ENCODE measurements at places on chromosomes 2 and 18. TPM values are rescaled to one million over a fixed set of nuclear protein-coding genes. Genes with fewer than 3 reads are reported as not detected.

DNA sequence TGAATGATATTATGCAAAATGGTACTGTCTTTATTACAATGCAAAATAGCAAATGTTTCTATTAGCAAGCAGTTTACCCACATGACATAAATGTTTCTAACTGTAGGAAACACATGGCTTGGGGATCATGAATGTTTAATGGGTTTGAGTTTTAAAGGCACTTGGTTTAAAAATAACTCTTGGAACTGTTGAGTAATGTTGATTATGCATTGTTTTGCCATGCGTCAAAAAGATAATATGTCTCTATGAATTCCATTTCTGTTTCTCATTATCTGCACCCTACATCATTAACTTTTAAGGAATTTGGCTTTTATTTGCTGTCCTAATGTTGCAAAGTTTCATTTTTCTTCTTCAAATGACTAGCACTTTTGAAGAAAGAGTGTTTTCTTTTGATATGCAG, 1355.5 kb downstream of the SUCLG1 start:
- H3K4me1 ChIP-seq: no peaks in the 10 kb centered on the region
- no peak overlapping the region for H3K27ac ChIP-seq
- no peak for DNase-seq
- no peaks in the 10 kb centered on the region for H3K36me3 ChIP-seq

DNA sequence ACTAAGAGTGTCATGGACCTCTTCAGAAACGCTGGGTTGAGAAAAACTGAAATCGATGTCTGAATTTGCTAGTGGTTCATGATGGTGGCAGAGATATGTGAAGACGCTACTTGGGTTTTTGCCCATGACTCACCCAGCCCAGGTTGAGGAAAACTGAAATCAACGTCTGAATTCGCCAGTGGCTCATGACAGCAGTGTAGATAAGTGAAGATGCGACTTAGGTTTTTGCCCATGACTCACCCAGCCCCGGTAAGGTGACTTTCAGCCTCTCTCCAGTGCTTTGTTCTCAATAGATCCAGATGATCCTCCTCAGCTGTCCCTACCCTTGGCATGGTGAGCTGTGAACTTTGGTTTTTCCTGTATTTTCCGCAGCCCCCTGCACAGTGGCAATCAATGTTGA, 105.3 kb upstream of the SIX3 start:
- no peaks in the 10 kb centered on the region for H3K4me1 ChIP-seq
- no peaks in the 10 kb centered on the region for H3K36me3 ChIP-seq
- no peak overlapping the region for H3K4me3 ChIP-seq
- DNase-seq: no peak
- H3K27me3 ChIP-seq: no peaks in the 10 kb centered on the region

DNA sequence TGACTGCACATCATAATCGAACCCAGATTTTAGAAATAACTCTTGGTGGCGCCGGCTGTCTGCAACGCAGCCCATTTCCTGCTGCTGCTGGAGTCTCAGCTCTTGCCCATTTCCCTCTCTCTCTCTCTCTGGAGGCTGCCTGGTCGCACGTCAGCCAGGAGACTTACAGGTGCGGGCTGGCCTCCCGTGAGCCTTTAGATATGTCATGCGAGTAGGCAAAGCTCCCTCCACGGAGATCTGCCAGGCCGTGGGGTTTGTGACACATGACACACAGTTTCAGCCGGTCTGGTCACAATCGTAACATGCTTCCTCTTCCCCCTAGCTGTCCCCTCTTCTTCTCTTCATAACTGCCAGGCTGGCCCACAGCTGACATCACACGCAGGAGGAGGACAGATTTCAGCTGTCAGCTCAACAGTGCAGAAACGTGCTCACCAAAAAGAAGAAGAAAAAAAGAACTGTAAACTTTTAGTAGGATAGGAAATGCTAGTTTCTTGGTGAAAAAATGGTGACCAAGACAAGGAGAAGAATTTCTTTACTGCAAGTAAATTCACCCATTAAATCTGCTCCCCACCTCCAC, 489.3 kb downstream of the ZNF516 start:
- H3K4me1 ChIP-seq: no peaks in the 10 kb centered on the region
- H3K4me3 ChIP-seq: no peak overlapping the region
- no peaks in the 10 kb centered on the region for H3K36me3 ChIP-seq
- DNase-seq: no peak
- H3K27me3 ChIP-seq: no peaks in the 10 kb centered on the region

DNA sequence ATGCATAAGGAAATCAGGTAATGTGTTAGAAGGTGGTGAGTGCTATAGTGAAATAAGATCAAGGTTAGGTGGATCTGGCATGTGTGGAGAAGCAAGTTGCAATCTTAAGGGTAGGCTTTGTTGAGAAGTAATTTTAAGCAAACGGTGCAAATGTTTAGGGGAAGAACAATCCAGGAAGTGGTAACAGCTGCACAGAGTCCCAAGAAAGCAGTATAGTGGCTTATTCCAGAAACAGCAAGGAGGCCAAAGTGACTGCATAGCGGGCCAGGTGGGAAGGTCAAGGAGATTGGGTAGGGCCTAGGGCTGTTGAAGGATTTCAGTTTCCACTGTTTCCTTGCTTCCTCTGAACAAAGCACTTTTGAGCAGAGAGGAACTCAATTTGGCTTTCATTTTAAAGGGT, 30.0 kb upstream of the RAB1A start:
- no peak for DNase-seq
- H3K36me3 ChIP-seq: no peaks in the 10 kb centered on the region
- H3K4me3 ChIP-seq: no peak overlapping the region
- H3K4me1 ChIP-seq: peaks cover 18% of the 10 kb centered on the region
- no peaks in the 10 kb centered on the region for H3K27me3 ChIP-seq
- H3K27ac ChIP-seq: no peak overlapping the region

DNA sequence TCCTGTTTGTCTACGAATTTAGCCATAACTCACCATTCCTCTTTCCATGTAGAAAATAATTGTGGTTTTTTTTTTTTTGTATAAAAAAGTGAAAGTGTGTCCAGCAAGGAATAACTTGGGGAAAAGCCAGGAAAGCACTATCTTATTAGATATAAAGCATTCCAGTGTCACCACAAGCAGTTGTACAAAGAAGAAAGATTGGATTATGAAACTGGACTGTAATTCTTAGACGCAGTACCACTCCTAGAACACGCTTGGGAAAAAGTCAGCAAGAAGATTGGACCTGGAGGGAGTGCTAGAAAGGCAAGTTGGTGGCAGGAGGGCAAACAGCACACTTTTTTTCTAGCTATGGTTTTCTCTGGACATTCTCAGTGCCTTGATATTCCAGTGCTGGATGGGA, 186.7 kb downstream of the PARD3B start:
- H3K27me3 ChIP-seq: no peaks in the 10 kb centered on the region
- peaks cover 9% of the 10 kb centered on the region for H3K4me1 ChIP-seq
- DNase-seq: no peak
- H3K36me3 ChIP-seq: no peaks in the 10 kb centered on the region
- no peak overlapping the region for H3K4me3 ChIP-seq
- no peak overlapping the region for H3K27ac ChIP-seq

DNA sequence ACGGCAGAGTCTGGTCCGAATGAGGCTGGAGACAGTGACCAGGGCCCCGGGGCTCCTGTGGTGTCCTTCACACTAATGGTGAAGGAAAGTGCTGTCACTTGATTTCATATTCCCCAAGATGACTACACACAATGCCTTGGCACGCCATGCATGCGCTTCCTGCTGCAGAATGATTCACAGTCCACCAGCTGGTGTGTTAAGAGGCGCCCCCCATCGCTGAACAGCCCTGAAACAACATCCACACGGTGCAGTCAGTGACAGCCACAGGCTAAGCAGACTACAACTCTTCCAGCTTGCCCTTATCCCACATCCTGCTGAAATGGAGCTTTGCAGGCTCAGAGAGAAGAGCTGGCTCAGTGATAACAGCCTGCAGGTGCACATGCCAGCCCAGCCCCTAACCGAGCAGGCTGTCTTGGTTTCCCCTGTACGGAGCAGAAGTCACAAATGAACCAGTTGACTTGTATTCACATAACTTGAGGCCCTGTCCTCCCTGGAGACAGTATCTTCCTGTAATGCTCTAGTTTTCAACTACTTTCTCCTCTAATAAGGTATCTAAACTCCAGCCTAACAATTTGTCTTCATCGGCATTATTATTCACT, 24.3 kb upstream of the CDH20 start:
- H3K27ac ChIP-seq: no peak overlapping the region
- no peaks in the 10 kb centered on the region for H3K36me3 ChIP-seq
- H3K4me1 ChIP-seq: no peaks in the 10 kb centered on the region
- H3K27me3 ChIP-seq: no peaks in the 10 kb centered on the region
- no peak overlapping the region for H3K4me3 ChIP-seq
- DNase-seq: no peak

DNA sequence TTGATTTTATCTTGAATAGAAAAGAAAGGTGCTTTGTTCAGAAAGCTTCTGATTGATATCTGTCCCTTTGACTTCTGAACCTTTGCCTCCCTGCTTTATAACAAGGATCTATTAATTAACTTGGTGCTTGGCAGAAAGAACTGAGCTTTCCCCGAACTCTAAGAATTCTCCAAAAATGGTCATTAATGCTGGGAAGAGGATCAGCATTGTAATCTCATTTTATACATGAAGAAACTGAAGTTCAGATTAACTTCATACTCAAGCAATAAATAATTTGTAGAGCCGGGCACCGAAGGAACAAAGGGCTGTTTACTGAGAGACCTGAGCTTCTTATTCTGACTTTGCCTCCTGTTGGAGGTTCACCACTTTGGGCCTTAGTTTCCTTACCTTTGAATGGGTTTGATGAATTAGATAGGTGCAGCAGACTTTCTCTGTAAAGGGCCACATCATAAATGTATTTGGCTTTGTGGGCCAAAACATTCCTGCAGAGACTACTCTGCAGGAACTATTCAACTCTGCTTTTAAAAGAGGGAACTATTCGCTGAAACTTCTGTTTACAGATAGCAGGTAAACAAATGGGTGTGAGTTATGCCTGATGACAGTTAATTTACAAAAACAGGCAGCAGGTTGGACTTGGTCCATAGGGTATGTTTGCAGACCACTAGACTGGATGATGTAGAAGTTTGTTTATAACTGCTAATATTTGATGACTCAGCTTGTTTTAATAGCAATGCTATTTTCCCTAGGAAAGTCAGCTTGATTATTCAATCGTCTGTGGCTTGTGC, 272.9 kb downstream of the TGIF1 start:
- no peaks in the 10 kb centered on the region for H3K36me3 ChIP-seq
- H3K27ac ChIP-seq: peak overlapping the region; percentile 68
- peaks cover 36% of the 10 kb centered on the region for H3K4me1 ChIP-seq
- H3K4me3 ChIP-seq: no peak overlapping the region
- H3K27me3 ChIP-seq: no peaks in the 10 kb centered on the region

DNA sequence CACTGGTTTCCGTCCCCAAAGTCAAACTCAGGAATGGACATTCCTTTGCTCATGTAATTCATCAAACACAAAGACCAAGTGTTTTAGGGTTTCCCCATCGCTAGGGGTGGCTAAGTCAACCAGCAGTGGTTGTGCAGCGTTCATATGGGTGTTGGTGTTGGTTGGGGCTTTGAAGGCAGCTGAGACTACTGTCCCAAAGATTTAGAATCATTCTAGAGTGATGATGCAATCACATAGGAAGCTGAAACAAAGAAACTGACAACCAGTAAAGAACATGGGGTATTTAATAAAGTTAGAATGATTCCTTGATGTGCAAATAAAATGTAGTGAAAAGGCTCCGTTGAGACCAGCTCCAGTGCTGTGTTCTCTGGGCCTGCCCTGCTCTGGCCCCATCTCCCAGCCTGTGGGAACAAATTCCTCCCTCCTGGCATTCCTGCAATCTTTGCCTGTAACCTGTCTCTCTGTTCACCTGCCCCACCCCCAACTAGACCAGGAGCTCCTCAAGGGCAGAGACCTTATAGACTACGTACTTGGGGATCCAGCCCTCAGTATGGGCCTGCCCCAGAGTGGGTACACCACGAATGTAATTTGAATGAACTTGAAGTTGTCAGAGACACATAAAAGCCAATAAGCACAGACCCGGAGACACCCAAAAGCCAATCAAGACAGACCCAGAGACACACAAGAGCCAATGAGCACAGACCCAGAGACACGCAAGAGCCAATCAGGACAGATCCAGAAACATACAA, 191.7 kb upstream of the TWIST2 start:
- no peaks in the 10 kb centered on the region for H3K27me3 ChIP-seq
- no peaks in the 10 kb centered on the region for H3K4me1 ChIP-seq
- H3K4me3 ChIP-seq: no peak overlapping the region
- DNase-seq: no peak

DNA sequence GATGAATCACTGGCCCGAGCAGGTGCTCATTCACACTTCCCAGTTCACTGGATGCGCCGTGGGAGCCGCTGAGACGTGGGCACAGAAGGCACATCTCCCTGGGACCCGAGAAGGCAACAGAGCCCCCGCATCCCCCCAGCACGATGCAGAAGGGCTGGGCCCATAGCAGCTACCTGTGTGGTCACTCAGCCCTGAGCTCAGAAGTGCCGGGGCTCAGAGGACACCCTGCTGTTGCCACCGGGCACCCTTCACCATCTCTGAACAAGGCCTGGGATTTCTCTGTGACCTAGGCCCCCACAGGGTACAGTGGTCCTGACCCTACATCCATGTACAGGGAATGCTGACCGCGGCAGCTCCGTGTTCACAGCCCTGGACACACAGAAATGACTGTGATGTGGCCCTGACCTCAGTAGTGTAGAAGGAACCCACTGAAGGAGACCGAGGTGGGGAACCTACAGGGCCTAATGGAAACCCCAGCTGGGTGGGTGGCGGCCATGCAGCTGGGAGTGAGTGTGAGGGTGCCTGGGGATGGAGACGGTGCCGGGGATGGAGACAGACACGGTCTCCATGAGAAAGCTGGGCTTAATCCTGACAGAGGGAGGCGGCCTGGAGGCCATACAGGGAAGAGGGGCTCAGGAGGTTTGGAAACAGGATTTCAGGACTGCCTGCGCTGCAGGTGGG, 111.9 kb upstream of the OTOS start:
- no peaks in the 10 kb centered on the region for H3K27me3 ChIP-seq
- no peaks in the 10 kb centered on the region for H3K36me3 ChIP-seq
- H3K4me3 ChIP-seq: no peak overlapping the region
- peak overlapping the region; percentile 85 for H3K27ac ChIP-seq

NEB gene
- 0.72 TPM for total RNA-seq

SLC14A1 gene
- 3.9 TPM for total RNA-seq

DNA sequence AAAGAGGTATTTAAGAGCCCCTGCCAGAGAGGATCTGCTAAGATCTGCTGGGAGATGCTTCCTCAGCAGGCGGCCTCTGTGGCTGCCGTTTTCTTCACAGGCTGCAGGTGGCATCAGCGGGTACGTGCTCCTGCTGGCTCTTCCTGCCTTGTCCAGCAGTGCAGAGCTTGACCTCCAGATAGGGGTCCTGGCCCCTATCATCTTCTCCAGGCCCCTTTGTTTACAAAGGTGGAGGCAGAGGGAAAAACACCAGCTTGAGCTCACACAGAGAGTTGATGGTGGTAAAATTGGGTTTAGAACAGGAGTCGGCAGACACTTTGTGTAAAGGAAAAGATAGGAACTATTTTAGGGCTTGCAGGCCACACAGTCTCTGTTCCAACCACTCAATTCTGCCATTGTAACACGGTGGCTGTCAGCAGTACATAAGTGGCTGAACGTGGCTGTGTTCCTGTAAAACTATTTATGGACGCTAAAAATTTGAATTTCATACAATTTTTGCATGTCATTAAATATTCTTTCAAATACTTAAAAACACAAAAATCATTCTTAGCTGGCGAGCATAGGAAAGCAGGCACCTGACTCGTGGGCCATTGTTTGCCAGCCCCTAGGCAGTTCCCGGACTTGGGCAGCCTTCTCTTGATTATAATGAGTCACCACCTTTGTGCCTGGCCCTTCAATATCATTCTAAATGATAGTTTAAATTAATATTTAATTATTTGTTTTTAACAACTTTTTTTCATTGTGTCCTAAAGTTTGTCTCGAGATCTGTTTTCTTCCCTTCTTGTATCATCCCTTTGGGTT, 98.2 kb upstream of the B3GNT7 start:
- peaks cover 50% of the 10 kb centered on the region for H3K36me3 ChIP-seq
- no peak overlapping the region for H3K4me3 ChIP-seq
- H3K27me3 ChIP-seq: no peaks in the 10 kb centered on the region
- H3K27ac ChIP-seq: peak overlapping the region; percentile 48
- DNase-seq: peak; percentile 69

Data from stomach (tissue), 19 donors.